Panc1 (cell line): ENCODE measurements at places on chromosomes 1 and 21.

DNA sequence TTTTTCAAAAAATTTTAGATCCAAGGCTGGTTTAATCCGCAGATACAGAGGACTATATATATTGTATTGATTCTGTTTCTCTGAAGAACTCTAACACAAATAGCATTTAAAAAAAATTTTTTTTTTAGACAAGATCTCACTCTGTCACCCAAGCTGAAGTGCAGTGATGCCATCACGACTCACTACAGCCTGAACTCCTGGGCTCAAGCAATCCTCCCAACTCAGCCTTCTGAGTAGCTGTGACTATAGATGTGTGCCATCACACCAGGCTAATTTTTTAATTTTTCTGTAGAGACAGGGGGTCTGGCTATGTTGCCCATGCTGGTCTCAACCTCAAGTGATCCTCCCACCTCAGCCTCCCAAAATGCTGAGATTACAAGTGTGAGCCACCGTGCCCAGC lies 3.0 kb downstream of the ANKRD45 start:
- no peak for DNase-seq

DNA sequence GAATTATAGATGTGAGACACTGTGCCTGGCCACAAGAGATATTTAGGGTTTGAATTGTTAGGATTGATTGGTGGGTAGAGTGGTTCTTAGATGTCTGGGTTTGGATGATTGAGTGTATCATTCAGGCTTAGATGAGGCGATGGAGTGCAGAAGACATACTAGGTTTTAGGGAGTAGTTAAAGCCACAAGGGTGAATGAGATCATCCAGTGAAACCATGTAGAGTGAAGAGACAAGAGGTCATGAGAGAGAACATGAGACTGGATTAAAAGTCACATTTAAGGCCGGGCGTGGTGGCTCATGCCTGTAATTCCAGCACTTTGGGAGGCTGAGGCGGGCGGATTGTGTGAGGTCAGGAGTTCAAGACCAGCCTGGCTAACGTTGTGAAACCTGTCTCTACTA lies 37.2 kb downstream of the ZFYVE9 start:
- DNase-seq = no peak

DNA sequence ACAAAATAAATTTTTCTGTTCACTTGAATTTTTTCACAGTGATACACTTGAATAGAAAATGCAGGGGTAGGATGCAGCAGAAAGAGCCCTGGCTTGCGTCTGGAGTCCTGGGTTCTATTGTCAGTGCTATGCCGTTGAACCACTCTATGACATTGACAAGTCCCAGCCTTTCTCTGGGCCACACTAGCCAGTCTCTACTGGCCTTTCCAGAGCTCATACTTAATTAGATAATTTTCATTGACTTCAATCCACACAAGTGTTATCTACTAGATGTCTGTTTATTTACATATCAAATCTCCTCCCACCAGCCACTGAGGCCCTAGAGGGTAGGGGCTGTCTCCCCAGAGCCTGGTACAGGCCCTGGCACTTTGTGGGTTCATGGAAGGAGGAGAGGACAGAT lies 15.5 kb upstream of the CELA3B start:
- DNase-seq = no peak

DNA sequence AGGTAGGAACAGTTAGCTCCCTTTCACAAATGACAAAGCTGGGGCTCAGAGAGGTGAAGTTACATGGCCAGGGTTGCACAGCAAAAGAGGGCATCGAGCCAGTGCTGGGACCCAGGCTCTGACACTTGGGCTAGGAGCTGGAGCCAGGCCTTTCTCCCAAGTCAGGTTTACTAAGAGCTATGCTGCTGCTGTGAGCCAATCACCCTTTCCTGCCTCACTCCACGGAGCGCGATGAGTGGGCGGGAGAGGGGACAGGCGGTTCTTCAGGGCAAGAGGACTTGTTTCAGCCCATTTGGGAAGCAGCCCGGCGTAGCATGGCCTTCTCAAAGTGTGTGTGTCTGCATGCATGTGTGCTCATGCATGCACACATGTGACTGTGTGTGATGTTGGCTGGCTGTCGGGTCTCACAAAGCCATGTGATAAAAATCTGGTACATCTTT lies 10.6 kb downstream of the ID3 start:
- DNase-seq = no peak
